ENCODE measurements at places on chromosomes 7 and 10.

GRCh38 chr7:2198760-2199159 lies 34.0 kb downstream of the MAD1L1 start:
- no peak for DNase-seq

DNA sequence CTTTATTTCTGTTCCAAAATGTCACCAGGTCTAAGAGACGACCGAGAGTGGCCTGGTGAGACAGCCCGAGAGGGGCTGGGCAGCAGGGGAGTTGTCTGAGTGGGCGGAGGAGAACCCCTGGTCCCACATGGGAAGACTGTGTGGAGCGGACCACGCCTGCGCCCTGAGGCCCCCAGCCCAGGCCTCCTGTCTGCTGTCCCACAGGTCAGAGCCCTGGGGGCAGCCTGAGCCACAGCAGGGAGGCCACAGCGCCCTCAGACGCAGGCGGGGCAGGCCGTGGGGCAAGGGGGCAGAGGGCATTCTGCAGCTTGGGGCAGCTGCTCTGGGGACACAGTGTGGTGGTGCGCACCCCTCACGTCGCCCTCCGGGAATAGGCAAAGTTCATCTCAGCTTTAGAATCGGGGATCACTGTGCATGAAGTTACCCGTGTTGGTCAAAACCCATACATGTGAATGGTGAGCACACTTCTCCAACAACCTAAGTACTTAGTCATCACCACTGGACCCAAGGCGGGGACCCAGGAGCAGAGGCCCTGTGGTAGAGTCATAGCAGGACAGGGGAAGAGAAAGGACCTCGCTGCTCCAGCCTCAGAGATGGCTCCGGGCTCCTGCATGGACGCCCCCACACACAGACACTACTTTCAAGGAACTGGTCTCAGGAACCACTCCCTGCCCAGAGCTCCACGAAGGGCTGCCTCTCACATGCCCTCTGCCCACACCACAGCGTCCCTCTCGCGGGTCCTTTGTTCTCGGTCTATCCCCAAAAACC lies 214.7 kb downstream of the ELFN1 start:
- DNase-seq: no peak

DNA sequence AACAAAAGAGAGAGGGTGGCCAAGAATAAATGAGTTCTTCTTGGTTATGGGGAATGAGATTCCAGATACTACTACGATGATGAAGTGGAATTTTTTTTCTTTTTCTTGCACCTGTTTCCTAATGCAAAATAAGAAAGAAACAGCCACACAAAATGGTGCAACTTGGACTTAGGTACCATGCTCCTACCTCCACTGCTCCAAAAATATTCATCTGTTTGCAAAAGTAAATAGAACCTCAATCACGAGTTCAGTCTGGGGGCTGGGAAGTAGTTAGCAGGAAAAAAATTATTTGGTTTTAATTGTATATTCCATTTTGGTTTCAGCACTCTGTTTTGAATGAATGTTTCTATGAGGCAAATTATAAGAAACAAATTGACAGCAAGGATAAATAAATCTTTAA lies 73.5 kb downstream of the SLC25A13 start:
- no peak for DNase-seq

DNA sequence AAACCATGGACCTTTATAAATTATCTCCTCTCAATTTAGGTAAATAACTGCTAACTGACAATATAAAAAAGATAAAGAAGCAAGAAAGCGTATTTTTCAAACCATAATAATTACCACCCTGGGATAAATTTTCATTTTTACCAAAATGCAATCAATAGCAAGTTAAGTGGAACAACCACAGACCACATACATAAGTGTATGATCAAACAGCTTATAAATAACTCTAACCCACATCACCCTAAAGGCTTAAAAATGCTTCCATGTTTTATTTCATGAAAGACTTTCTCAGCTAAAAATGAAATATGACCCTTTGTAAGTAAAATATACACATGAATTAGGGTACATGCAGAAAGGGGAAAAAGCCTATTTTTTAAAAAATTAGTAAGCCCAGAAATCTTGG lies 156.5 kb downstream of the SGMS1 start:
- no peak for DNase-seq
